Ureter (tissue), 1 donor: ENCODE measurements at places on chromosomes 4 and X.

- DNase-seq, result no peak
These were observed 123.7 kb downstream of the STOX2 start for GRCh38 chr4:184028561-184029374.

DNA sequence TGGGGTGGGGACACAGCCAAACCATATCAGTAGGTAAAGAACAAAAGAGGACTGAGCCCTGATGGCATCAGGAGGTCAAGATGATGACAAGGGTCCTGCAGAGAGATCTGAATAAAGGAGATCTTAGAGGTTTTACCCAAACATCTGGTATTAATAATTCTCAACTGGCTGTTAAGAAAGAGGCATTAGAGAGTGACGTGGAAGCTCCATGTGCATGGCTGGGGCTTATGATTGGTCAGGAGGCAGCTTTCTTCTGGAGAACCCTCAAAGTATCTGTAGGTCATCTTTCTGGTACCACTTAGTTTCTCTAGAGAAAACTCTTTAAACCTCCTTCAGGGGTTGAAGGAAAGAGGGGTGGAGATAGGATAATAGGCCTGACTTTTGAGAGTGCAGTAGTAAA, 18.7 kb downstream of the MGST2 start:
- no peak for DNase-seq

GRCh38 chr4:13597604-13598003, 29.9 kb downstream of the BOD1L1 start:
- no peak for DNase-seq

GRCh38 chrX:8728932-8729535, 2.9 kb downstream of the ANOS1 start:
- DNase-seq, result no peak

DNA sequence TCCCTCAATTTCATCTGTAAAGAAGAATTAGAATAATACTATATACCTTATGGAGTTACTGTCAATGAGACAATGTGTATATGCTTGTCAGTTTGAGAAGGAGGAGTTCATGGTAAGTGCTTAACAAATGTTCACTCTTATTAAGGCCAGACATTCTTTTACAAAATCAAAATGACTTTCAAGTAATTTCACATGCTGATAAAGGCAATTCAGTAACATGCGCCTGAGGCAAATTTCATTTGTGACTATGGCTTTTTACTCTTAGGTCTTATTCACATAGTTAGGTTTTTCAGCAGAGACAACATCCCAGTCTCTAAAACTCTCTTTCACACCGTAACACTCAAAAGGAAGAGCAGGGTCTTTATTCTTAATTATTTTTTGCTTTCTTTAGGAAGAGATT, 174.4 kb downstream of the CAMK2D start:
- DNase-seq, result no peak
